ENCODE measurements at places on chromosomes 3 and 15. TPM values are rescaled to one million over a fixed set of nuclear protein-coding genes. Genes with fewer than 3 reads are reported as not detected.

DNA sequence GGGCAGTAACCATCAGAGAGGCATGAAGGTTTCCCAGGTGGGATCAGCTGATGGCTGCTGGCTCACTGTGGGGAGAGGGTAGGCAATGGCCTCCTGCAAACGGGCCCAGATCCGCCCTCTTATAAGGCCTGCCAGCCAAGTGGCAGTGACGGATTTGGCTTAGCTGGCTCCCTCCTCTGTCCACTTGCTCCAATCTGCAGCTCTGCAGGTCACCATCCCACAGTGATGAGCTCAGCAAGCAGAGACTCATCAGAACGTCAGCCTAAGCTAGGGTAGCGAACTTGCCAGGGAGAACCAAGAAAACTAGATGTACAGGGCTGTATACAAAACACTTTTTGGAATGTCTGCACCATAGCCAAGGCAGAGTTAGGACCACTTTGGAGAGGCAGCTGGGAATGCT, 62.8 kb upstream of the DCLK3 start:
- H3K27me3 ChIP-seq, result no peaks in the 10 kb centered on the region
- no peak overlapping the region for H3K4me3 ChIP-seq
- H3K36me3 ChIP-seq, result peaks cover 24% of the 10 kb centered on the region
- DNase-seq, result no peak
- no peaks in the 10 kb centered on the region for H3K4me1 ChIP-seq
- H3K27ac ChIP-seq, result no peak overlapping the region

DNA sequence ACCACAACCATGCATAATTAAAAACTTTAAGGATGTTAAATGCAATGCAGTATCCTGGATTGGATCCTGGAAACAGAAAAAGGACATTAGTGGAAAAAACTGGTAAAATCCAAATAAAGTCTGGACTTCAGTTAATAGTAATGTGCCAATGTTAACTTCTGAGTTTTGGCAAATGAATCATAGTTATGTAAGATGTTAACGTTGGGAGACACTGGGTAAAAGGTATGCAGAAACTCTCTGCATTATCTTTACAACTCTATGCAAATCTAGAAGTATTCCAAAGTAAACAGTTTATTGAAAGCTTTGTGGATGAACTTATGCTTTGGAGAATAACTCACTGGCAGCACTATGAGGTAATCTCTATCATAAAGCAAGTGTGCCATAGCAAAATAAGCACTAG, 357.4 kb downstream of the RORA start:
- H3K36me3 ChIP-seq, result no peaks in the 10 kb centered on the region
- DNase-seq, result no peak
- peaks cover 9% of the 10 kb centered on the region for H3K27me3 ChIP-seq
- no peak overlapping the region for H3K4me3 ChIP-seq

- no peaks in the 10 kb centered on the region for H3K4me1 ChIP-seq
- no peak overlapping the region for H3K4me3 ChIP-seq
- no peak overlapping the region for H3K27ac ChIP-seq
These were observed 156.7 kb downstream of the DIPK2A start for GRCh38 chr3:144128108-144128892.

- DNase-seq, result no peak
- no peaks in the 10 kb centered on the region for H3K4me1 ChIP-seq
- H3K36me3 ChIP-seq, result no peaks in the 10 kb centered on the region
These were observed 133.4 kb upstream of the UBE3A start for GRCh38 chr15:25572191-25572590.

- no peaks in the 10 kb centered on the region for H3K36me3 ChIP-seq
- no peak overlapping the region for H3K27ac ChIP-seq
- no peak for DNase-seq
- peaks cover 24% of the 10 kb centered on the region for H3K27me3 ChIP-seq
- H3K4me1 ChIP-seq, result peaks cover 3% of the 10 kb centered on the region
These were observed 5.4 kb upstream of the PLOD2 start for GRCh38 chr3:146166415-146166821.

GRCh38 chr15:81749716-81750375, 296.0 kb downstream of the MEX3B start:
- no peaks in the 10 kb centered on the region for H3K4me1 ChIP-seq
- no peaks in the 10 kb centered on the region for H3K36me3 ChIP-seq
- no peak overlapping the region for H3K4me3 ChIP-seq
- H3K27ac ChIP-seq, result no peak overlapping the region

The VIPR1 gene
- total RNA-seq, result 22.3 TPM

- no peak for DNase-seq
- no peak overlapping the region for H3K4me3 ChIP-seq
- H3K4me1 ChIP-seq, result no peaks in the 10 kb centered on the region
- H3K36me3 ChIP-seq, result no peaks in the 10 kb centered on the region
- H3K27me3 ChIP-seq, result peaks cover 6% of the 10 kb centered on the region
- no peak overlapping the region for H3K27ac ChIP-seq
These were observed 55.3 kb upstream of the KIF23 start for GRCh38 chr15:69358850-69359249.

GRCh38 chr3:36097209-36097608, 283.1 kb upstream of the STAC start:
- no peaks in the 10 kb centered on the region for H3K27me3 ChIP-seq
- H3K4me1 ChIP-seq, result no peaks in the 10 kb centered on the region
- H3K27ac ChIP-seq, result no peak overlapping the region
- H3K4me3 ChIP-seq, result no peak overlapping the region

DNA sequence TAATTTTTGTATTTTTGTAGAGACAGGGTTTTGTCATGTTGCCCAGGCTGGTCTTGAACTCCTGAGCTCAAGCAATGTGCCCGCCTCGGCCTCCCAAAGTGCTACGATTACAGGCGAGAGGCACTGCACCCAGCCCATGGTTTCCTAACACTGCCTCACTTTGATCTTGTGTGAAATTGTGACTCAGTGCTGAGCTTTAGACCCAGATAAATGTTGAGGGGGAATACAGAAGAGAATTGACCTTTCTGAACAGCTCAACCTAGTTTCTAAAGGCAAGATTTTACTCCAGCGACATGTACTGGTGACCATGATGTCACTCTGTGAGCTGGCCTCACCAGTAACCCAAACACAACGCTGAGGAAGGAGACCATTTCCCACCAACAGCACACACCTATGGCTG, 73.5 kb downstream of the ATP1B3 start:
- DNase-seq, result no peak
- peaks cover 2% of the 10 kb centered on the region for H3K4me1 ChIP-seq
- H3K27ac ChIP-seq, result no peak overlapping the region
- H3K36me3 ChIP-seq, result peaks cover 6% of the 10 kb centered on the region

DNA sequence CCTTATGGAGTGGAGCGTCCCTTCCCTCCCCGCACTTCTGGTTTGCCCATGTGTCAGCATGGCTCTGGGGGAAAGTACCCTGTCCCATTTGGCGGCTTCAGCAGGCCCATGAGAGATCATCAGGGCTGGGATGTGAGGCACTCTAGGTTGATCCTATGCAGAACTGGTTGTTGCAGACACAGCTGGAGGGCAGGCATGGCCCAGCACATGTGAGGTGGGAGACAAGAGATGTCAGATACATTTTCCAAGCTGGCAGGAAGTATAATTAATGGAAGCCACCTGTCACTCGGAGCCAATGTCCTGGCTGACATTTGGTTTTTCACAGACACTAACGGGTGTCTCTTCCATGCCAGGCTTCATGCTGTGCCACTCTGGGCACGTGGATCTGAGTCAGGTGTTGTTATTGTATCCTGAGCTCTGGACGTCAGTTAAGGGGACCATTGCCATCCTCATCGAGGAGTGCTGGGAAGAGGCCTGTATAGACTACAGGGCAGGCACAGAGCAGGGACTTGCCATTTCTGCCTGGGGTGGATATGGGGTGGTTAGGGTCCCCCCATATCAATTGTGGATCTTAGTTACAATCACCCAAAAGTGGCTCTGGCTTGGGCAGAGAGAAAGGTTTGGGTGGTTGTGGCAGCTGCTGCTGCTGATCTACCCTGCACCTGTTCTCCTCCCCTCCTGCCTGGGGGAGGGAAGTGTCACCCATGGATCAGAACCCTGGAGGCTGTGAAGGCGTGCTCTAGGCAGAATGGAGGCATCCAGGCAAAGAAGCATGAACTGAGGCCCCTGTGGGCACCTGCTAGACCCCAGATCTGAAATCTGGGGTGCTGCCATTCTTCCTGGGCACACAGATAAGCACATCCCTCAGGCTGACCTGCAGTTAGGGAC, 140.7 kb downstream of the FBLN2 start:
- no peaks in the 10 kb centered on the region for H3K4me1 ChIP-seq
- no peak overlapping the region for H3K4me3 ChIP-seq
- no peaks in the 10 kb centered on the region for H3K27me3 ChIP-seq

DNA sequence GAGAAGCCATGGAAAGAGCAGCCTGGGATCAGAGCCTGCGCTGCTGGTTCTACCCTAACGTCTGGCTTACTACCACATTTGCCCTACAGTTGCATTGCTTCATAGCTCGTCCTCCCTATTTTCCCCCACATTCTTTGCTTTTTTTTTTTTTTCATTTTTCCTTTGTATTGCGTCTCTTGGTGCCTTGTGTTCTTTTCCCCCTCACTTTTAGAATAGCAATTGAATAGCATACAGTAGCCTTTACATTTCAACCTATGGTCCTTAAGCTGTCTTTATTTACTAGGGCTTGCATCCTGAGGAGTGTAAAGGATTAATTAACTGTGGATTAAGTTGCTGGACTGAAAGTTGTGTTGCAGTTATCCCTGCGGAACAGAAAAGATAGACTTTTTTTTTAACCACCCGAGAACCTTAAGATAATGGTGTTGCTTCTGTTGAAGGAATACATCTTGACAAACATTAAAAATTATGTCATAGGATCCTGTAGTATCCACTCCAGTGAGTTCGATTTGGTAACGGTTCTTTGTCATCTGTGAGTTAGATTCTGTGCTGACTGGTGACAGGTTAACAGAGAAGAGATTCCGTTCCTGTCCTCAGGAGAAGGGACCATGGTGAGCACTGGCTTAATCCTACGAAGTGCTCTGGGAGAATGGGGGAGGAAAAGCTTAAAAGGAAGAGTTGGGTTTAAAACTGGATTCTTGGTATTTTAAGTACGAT, 417.4 kb upstream of the NAALADL2 start:
- no peak overlapping the region for H3K27ac ChIP-seq
- H3K4me3 ChIP-seq, result peak overlapping the region; percentile 78
- H3K27me3 ChIP-seq, result peaks cover 13% of the 10 kb centered on the region
- H3K4me1 ChIP-seq, result peaks cover 13% of the 10 kb centered on the region
- no peaks in the 10 kb centered on the region for H3K36me3 ChIP-seq

Data from activated naive CD8-positive, alpha-beta T cell treated with anti-CD3 and anti-CD28 coated beads, Interleukin-2, amount 10 ng/mL, durations not matched to agents 7 days and 5 days (primary cell).